ENCODE measurements at places on chromosomes 7 and 10. TPM values are rescaled to one million over a fixed set of nuclear protein-coding genes. Genes with fewer than 3 reads are reported as not detected.
A peak's percentile ranks its signal among the peaks of the same experiment; 100 is the strongest.

DNA sequence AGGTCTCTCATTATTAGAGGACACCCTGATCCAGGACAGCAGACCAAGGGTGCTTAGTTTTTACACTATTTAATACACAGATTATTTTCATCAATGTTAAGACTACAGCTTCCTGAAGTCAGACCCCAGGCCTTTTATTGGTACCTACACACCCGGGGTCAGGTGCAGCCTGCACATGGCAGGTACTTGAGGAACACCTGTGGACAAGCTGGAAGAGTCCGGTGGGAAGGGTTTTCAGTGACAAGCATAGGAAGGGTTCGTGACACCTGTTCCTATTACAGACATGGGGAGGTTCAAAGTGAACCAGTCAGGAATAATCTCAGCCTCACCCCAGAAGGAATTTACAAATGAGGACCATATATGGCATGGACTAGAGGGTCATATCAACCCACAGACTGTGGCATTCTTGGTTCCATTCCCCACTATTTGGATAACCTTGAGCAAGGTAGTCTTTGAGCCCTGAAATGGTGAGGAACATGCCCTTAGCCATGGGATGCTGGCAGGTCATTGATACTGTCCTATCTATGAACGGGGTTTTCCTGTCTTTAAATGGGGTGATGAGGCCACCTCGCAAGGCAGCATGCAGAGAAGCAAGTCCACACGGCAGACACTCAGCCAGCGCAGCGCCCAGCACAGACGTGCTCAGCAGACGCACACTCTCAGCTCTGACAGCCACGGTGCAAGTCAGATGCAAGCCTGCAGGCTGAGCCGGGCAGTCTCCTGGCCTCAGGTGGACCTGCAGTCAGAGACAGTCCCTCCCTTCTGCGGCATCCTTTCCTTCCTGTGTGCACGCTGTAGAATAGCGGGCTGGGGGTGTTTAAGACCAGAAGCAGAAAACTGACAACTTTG is 624.9 kb downstream of the PTPRN2 start:
- peaks cover 7% of the 10 kb centered on the region for H3K4me1 ChIP-seq

DNA sequence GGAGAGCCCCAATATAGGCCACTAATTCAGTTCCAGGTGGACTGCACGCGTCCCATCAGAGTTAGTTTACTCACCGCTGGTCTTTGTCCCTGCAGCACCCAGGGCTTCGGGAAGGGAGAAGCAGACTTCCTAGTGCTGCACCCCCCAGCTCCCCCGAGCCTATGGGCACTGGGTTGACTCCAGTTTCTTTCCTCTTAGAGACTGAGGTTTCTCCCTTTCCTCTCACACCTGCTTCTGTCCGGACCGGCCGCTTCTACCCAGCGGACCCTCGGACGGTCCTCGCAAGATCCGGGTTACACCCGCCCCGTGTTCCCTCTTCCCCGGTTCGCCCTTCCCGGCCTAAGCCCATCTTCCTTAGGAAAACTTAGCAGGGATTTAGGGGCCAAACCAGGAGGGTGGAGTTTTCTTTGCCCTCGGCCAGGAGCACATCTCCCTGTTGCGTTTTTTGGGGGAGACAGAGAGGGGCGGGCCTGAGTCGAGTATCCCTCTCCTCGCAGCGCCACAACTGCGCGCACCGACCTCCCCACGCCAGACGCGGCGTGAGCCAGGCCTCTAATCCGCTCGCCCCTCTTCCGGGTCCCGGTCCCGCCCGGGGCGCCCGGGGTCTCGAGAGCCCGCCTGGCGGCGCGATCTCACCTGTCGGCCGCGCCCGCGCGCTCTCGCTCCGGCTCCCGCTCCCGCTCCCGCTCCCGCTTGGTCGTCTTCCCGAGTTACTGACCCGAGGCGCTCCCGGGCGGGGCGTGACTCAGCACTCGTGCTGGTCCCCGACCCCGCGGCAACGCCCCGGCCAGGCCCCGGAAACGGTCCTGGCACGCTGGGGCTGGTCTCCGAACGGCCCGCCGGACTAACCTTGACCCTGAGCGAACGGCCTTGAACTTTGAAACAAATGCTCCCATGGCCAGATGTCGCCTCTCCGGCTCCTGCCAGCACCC is at the start of gene AIFM2:
TSS of gene AIFM2 (minus strand) at position 728 of the 932 bp plus-strand sequence. CDS start 8,741 bp downstream, outside the sequence.
- H3K4me3 ChIP-seq, result peak within 1 kb of the TSS; percentile 38
- H3K36me3 ChIP-seq, result no peaks in the 10 kb centered on the region
- peaks cover 21% of the 10 kb centered on the region for H3K4me1 ChIP-seq

DNA sequence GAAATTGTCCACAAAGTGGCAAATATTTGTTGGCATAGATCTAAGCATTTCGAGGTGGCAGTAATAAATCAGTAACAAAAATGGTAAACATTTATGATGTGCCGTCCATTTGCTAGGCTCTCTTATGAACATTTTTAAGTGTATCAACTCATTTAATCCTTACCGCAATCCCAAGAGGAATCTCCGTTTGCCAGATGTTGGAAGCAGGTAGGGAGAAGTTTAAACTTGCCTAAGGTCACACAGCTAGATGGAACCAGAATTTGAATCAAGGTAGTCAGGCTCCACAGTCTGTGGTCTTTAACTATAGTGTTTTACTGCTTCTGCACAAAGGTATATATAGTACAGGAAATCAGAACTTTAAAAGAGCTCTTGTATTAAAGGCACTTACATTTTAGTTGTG is 2.6 kb downstream of the MKLN1 start:
- H3K36me3 ChIP-seq, result peaks cover 5% of the 10 kb centered on the region
- H3K4me1 ChIP-seq, result peaks cover 3% of the 10 kb centered on the region
- no peak overlapping the region for H3K4me3 ChIP-seq
- H3K27me3 ChIP-seq, result no peaks in the 10 kb centered on the region

DNA sequence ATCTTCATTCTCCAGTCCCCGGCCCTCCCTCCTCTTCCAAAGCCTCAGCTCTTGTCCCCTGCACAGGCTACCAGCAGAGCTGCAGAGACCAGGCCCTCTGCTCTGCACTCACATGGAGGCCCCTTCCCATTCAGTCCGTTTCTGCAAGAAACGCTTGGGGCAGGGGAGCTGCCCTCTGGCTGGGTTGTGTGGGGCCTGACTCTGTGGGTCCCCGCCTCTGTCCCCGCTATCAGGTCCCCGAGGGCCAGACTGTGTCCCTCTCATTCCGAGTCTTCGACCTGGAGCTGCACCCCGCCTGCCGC is 1.5 kb downstream of the PCOLCE start:
- peaks cover 10% of the 10 kb centered on the region for H3K36me3 ChIP-seq
- H3K4me1 ChIP-seq, result peaks cover 41% of the 10 kb centered on the region
- H3K4me3 ChIP-seq, result peak overlapping the region; percentile 66
- DNase-seq, result no peak
- peak overlapping the region; percentile 71 for H3K27ac ChIP-seq
- H3K27me3 ChIP-seq, result peaks cover 12% of the 10 kb centered on the region

DNA sequence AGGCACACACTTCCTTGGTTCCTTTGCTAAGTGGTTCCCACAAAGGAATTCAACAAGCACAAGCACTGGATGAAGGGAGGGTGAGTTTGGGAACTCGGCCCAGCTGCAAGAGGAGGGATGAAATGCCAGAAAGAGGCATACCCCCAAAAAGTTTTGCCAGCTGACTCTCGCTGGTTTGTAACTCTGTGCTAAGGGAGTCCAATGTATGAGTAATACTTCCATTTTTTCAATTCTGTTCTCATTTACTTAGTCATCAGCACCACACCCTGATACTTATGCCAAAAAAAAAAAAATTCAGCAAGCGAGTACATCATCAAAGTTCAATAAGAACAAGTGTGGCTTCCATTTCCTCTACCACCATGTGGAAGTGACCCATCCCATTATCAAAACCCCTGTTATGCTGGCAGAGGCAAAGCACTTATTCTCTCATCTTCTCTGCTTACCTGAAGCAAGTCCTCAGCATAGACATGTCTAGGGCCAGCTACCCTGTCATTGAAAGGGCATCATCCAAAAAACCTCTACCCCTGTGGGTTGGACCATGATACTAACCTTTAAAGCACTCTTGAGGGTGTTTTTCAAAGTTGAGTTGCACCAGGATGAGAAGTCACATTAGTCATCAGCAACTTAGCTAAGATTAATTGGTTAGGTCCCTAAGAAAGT is 6.9 kb upstream of the HYCC1 start:
- no peak overlapping the region for H3K27ac ChIP-seq
- no peak for DNase-seq
- no peaks in the 10 kb centered on the region for H3K27me3 ChIP-seq
- no peaks in the 10 kb centered on the region for H3K36me3 ChIP-seq

DNA sequence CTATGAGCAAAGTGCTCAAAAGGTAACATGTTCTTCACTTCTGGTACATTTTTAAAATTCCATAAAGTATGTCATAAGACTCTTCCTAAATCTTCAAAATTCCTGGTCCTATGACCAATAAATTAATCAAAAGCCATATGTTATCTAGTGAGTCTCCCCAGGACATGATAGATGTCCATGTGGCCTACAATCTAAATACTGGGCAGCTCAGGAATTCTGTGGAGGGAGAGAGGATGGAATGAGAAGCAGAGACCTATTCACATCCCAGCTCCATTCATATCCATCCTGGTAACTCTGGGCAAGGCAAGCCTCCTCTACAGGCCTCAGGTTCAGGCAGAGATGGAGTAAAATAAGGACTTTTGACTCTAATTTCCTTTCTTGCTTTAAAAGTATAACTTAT is 224.8 kb downstream of the MTERF1 start:
- no peak overlapping the region for H3K4me3 ChIP-seq
- H3K27me3 ChIP-seq, result no peaks in the 10 kb centered on the region
- no peaks in the 10 kb centered on the region for H3K36me3 ChIP-seq
- no peak for DNase-seq
- H3K4me1 ChIP-seq, result no peaks in the 10 kb centered on the region
- no peak overlapping the region for H3K27ac ChIP-seq

- no peak overlapping the region for H3K27ac ChIP-seq
- H3K4me1 ChIP-seq, result peaks cover 7% of the 10 kb centered on the region
- H3K36me3 ChIP-seq, result no peaks in the 10 kb centered on the region
- no peak overlapping the region for H3K4me3 ChIP-seq
- H3K27me3 ChIP-seq, result no peaks in the 10 kb centered on the region
Measured at GRCh38 chr7:48245751-48246472, 74.7 kb downstream of the ABCA13 start.

The BMPER gene
- 36.3 TPM for total RNA-seq

The CALY gene
- 15.9 TPM for total RNA-seq

The PARD3 gene
- 94.3 TPM for total RNA-seq

Measured in spinal cord (tissue), 10 donors.